ENCODE measurements at places on chromosomes 1 and 21.

DNA sequence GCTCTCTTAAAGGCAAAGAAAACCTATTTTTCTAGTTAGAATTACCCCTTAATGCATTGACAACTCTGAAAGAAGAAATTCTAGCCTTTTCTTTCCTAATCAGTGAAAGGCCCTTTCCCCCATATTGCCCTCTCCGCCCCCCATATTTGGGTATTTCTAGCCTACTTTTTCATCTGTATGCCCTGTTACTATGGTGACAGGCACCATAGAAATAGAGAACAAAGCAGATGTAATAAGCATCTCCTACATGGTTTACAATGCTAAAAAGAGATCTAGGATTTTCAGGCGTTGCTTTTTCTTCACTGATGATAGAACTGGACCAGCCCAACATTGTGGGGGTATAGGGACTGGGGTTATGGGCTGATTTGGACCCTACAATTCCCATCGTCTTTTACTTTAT lies 14.5 kb downstream of the LRRC8B start:
- no peak for DNase-seq

DNA sequence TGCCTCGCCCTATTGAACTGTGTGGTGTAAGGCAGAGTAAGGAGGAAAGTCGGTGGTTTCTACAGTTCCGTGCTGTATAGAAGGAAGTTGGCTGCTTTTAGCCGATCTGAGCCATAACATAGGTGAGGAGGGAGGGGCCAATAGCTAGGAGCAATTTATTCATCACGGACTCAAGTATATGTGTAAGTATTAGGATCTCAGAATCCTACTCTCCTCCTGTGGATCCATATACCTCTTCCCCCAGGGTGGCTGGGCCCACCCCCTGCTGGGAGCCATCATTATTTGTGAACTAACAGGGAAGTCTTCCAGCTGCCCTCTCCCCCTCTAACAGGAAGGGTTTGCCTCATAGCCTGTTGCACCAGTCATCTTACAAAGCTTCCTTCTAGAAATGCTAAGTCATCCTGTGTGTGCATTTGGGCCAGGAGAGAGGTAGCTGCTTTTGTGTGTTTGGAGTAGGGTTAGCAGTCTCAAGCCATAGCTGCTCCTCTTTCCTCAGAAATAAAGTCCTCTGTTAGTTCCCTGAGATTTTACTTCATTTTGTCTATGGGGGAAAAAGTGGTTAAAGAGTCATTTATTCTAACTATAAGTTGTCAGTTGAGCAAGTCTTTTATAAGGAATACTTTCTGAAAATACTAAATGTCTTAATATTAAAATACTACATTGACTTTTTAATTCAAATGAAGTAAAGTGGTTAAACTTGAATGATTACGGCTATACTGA lies 14.9 kb upstream of the CENPS start:
- DNase-seq, result no peak

- no peak for DNase-seq
Measured at GRCh38 chr1:12593621-12594066, 24.4 kb downstream of the DHRS3 start.

DNA sequence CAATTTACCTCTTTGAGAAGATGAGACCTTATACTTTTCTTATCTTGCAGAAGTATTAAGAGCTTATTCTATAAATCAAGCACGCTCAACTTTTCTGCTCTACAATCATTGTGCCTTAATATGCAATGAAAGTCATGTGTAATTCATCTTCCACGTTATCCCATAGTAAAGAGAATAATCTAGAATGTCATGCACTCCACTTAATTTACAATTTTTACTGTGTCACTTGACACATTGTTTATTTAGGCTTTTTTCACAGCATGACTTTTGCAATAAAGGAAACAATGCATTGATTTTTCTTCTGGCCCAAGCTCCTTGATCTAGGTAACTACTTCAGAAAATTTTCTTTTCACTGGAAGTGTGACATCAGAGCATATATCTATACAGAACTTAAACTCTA lies 290.9 kb downstream of the HHIPL2 start:
- DNase-seq, result no peak

GRCh38 chr1:160608057-160608456 lies 28.8 kb upstream of the CD84 start:
- no peak for DNase-seq

DNA sequence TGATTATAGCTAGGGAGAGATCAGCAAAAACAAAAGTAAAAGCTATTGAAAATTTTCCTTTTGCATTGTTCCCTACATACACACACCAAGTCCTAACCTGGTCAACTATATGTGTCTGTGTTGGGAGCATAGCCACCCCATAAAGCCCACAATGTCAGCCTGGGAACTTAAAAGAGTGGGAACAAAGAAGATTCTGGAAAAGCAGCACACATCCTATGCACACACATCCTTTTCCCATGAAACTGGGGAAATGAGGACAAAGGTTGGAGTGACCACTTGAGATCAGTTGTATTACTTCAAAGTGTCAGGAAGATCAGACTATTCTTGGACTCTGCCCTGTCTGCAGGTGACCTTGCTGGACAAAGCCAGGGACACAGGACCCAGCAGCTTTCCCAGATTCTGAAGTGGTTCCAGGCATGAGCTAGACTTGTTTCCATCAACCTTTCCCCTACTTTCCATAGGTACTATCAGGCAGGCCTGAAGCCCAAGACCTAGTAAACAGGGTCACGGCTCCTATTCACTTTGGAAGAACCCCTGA lies 15.9 kb downstream of the TXNIP start:
- no peak for DNase-seq

- DNase-seq, result no peak
Measured at GRCh38 chr1:32311709-32312393, 20.0 kb downstream of the HDAC1 start.

- no peak for DNase-seq
Measured at GRCh38 chr1:67687198-67687545, 2.2 kb downstream of the GADD45A start.

DNA sequence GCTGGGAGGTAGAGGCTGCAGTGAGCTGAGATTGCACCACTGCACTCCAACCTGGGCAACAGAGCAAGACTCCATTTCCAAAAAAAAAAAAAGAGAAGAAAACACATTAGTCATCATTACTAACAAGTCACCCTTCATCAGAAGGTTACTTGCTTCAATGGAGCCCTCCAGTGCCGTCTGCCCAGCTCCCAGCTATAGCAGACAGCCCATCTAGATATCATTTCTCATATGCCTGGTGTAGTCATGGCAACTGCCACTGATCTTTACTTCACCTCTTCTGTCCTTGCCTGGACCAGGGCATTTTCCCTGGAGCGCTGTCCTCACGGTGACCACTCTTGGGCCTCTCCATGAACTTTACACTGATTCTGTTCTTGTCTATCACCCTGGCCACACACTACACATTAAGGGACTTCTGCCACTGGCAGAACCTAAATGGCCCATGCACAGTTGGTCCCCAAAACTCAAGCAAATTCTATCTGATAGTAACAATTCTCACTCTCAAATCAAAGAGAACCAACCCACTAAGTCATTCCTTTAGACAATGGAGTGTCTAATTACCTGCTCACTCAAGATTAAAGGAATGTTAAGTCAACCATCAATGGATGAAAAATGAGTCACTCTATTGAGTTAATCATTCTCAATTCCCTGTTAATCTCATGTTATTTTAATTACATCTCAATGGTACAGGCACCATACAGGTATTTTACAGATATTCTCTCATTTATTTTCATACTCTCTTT lies 12.9 kb downstream of the GPA33 start:
- no peak for DNase-seq

DNA sequence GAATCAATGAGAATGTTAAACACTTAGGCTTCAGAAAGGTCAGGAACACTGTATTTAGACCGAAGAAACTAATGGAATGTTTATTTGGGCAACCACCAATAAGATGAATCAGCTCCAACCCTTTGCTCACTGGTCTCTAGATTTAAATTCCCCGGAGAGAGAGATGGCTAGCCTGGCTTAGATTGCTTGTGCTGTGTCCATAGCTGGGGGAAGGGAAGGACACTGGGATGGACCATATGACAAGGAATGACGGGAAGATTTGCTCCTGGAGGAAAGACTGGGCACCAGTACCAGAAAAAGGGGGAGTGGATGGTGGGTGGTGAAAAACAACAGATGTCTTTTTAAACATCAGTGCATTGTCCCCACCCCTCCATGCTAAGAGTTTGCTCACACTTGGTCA lies 426.6 kb downstream of the DUSP10 start:
- no peak for DNase-seq
